Activated CD4-positive, alpha-beta T cell treated with anti-CD3 and anti-CD28 coated beads for 36 hours (primary cell): ENCODE measurements at places on chromosomes 5 and 9. TPM values are rescaled to one million over a fixed set of nuclear protein-coding genes. Genes with fewer than 3 reads are reported as not detected.

DNA sequence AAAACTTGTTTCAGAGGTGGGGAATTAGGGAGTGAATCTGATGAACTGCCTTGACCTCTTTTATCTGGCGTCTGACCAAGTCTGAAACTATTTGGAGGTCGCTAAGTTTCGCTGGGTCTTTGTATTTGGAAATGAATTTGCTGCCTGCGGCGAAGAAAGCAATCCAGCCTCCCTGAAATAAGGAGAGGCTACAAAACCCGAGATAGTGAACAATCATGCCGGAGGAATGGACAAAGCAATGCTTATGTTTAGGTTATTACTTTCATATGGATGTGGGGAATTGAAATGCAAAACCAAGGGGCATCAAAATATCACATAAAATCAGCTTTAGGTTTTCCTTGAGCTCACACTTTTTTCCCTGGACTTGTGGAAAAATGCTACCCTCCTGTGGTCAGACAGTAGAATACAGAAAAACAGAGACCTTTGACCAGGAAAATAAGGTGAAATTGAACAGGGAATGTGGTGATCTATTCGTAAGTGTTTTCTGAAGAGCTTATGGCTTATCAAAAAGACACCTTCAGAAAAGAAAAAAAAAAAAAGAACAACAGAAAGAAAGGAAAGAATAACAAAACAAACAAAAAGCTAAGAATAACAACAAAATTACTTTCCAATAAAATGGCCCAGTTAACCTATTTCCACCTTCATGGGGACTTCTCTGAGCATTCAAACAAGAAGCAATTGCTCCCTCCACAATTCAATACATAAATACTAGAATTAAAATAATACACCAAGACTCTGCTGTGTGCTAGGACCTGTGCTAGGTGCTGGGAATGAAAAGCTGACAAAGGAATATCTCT lies 68.6 kb upstream of the DPYSL3 start:
- no peaks in the 10 kb centered on the region for H3K4me1 ChIP-seq
- peaks cover 4% of the 10 kb centered on the region for H3K27me3 ChIP-seq
- DNase-seq, result no peak
- no peaks in the 10 kb centered on the region for H3K36me3 ChIP-seq
- no peak overlapping the region for H3K4me3 ChIP-seq
- no peak overlapping the region for H3K27ac ChIP-seq

GRCh38 chr9:98101868-98102273 lies 17.2 kb downstream of the TRIM14 start:
- H3K27me3 ChIP-seq, result no peaks in the 10 kb centered on the region
- peak overlapping the region; percentile 49 for H3K4me3 ChIP-seq
- peaks cover 46% of the 10 kb centered on the region for H3K36me3 ChIP-seq
- peaks cover 84% of the 10 kb centered on the region for H3K4me1 ChIP-seq
- peak; percentile 86 for DNase-seq

- H3K36me3 ChIP-seq, result no peaks in the 10 kb centered on the region
- no peak overlapping the region for H3K27ac ChIP-seq
- H3K4me1 ChIP-seq, result no peaks in the 10 kb centered on the region
- no peak for DNase-seq
- no peaks in the 10 kb centered on the region for H3K27me3 ChIP-seq
- H3K4me3 ChIP-seq, result no peak overlapping the region
Measured at GRCh38 chr9:82489201-82489821, 500.7 kb downstream of the SPATA31D1 start.

GRCh38 chr5:81852291-81853029 lies 101.6 kb upstream of the SSBP2 start:
- no peaks in the 10 kb centered on the region for H3K36me3 ChIP-seq
- peak overlapping the region; percentile 78 for H3K4me3 ChIP-seq
- peak overlapping the region; percentile 90 for H3K27ac ChIP-seq

DNA sequence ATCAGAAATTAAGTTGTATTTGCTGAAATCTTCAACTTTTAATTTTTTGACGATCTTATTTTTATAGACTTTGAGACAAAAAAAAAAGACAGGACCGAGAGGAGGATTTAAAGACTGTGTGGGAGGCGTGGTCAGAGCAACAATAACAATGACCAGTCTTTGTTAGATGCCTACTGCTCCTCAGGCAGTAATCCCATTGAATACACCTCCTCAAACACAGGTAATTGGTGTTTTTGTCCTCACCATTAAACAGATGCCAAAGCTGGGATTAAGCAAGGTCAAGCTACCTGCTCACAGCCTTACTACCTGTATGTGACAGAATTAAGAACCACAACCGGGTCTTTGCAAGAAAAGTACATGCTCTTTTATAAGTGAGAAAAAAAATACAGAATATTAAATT lies 233.3 kb upstream of the GRAMD2B start:
- DNase-seq, result no peak
- H3K27ac ChIP-seq, result no peak overlapping the region
- H3K4me1 ChIP-seq, result no peaks in the 10 kb centered on the region
- no peak overlapping the region for H3K4me3 ChIP-seq
- no peaks in the 10 kb centered on the region for H3K36me3 ChIP-seq

GRCh38 chr5:108905805-108906204 lies 158.1 kb downstream of the FER start:
- H3K4me3 ChIP-seq, result no peak overlapping the region
- H3K27me3 ChIP-seq, result no peaks in the 10 kb centered on the region

TMC1 gene
- total RNA-seq, result not detected

MYMK gene
- total RNA-seq, result not detected

ZMYND19 gene
- 36.2 TPM for total RNA-seq

CCDC192 gene
- total RNA-seq, result not detected

STPG3 gene
- not detected for total RNA-seq

GPX3 gene
- not detected for total RNA-seq
